ENCODE measurements at places on chromosomes 7 and 10.

- no peak for DNase-seq
Measured at GRCh38 chr7:81206217-81206616, 287.4 kb upstream of the SEMA3C start.

DNA sequence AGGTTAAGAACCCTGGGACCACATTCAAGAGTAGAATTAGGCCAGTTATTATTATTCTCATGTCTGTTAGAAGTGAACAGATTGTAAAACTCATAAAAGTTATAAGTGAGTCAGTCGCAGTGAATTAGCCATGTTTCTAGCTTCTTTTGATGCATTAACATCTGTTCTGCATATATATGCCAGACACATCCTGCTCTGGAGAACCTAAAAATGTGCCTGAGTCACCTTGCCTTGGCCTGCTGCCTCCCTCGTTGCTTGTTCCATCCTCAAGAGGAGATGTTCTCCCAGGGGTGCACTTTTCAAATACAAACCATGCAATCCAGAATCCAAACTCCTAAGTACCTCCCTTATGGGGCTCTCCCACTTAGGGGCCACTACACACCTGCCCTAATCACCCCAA lies 14.8 kb downstream of the TSPAN12 start:
- no peak for DNase-seq

DNA sequence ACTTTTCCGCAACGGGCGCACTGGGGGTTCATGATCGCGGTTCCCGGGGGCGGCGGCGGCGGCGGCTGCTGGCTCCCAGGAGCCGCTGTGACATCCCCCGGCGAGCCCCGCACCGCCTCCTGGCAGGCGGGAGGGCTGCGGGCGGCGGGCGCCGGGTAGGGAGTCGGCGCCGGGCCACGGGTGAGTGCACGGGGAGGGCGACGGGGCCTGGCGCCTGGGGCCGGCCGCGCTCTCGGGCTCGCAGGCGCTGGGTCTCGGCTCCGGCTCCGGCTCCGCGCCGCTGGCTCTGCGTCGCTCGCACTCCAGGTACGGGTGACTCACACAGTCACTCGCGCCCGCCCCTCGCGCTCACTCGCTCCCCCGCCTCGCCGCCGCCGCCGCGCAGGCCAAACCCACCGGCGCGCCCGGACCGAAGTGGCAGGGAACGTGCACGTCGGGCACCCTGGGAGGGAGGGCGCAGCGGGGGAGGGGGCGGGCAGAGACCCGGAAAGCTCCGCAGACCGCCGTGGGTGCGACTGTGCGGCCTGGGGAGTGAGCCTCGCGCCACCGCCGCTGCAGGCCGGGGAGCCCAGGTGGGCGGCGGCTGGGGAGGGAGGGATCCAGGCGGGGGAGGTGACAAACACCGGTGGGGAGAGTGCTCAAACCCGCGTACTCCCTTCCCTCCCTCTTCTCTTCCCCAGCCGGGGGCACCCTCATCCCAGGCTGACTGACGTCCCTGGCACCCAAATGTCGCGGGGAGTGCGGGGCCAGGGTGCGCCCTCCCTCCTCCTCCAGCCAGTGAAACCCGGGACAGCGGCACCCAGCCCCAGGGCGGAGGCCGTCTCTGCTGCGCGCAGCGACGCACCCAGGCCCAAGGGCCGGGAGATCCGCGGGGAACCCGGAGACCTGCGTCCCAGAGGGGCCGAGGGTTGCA lies 276.9 kb upstream of the NEBL start:
- peak; percentile 31 for DNase-seq

- no peak for DNase-seq
Measured at GRCh38 chr7:157952841-157953645, 616.2 kb downstream of the DNAJB6 start.

DNA sequence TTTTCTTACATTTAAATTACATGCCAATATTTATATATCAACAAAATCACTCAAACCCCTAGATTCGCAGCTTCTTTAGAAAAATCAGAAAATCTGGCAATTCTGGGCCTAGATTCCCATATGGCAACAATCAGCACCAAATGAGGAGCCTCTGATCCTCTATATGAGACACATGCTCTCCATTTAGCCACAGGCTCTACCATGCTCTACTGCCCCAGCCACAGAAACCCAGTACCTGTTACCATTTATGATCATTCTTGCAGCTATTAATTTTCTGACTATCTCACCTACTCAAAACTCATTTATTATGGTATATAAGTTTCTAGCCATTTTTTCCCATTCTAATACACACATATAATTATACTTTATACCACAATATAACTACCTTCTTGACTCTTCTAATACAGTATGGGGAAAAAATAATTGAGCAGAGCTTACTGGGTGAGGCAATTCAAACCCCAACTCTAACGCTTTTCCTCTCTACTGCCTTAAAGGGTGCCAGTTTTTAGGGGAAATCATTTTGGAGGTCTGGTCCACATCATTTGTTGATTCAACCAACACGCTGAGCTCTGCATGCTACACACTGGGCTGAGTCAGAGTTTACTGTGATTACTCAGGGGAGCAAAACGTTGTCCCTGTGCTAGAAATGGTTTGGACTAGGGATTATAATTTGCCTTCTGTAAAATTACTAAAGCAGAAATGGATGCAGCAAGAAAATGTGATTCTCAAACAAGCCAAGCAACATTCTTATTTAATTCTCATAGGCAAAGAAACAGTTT lies 11.6 kb downstream of the PDLIM1 start:
- DNase-seq: no peak

DNA sequence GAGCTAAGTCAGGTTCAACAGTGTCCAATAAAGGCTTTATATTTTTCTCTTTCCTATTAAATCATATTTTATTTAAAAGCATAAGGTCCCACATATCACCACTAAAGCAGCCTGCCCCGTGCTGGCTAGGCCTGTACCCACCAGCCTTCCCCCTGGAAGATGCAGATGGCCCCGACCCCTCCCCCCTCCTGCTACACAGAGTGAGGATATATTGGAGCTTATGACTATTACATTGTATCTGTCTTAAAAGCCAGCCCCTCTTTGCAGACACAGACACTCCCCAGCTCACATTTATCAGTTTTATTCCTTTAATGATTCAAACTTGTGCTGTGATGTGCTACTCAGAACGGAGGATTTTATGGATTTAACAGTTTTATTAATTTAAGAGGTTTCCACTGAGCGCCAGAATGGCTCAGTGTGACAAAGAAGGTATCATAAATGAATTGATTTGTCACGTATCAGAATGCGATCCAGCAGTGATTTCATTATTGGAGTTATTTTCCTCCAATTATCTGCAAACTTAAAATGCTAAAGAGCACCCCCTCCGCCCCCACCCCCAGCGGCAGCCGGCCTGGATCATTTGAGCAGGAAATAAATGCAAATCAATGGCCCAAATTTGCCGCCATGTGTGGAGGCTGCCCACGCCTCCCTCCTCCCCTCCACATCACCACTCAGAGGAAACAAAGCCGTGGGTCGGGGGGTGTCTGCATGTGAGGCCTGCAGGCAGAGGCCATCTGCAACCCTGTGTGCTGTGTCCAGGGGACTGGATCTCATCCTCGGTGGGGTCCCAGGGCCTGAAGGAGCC lies 72.6 kb upstream of the ZMIZ1 start:
- no peak for DNase-seq

- no peak for DNase-seq
Measured at GRCh38 chr7:80002865-80003264, 131.8 kb upstream of the GNAI1 start.

DNA sequence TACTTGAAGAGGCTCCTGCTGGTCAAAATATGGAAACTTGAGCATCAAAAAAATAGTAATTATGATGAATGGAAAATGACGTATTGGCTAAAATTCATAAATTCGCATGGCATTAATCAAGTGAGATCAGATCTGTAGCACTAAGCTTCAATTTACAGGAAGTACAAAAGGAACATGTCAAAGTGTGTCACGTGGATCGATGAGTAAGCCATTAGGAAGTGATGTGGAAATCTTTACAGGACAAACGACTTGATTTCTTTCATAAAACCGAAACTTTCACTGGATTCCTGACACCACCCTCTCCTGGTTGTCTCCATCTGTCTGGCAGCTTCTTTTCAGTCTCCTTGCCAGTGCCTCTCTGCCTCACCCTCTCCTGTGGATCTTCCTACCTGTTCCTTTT lies 25.8 kb downstream of the AKR1C8 start:
- DNase-seq: no peak

DNA sequence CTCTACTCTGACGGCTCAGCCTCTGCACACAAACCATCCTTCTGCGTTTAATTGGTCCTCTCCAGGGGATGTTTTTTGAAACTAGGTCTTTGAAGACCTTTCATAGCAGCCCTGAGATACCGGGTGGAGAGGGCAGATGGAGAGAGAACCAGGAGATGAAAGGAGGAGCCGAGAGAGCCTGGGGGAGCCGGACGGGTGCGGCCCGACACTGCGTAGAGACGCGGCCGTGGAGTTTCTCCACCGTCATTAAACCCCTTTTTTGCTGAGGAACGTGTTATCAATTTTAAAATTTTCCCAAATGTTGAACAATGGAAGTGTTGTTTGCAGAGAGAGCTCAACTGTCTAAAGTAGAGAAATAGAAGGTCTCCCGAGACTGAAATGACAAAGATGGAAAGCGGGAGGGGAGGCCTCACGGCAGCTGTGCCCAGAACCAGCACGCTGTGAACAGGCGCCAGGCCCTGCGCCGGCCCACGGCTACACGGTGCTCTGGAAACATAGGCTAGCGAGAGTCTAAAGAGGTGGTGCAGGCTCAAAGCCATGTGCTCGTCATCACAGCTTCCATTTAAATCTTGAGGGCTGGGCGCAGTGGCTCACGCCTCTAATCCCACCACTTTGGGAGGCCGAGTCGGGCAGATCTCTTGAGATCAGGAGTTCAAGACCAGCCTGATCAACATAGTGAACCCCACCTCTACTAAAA lies 307.0 kb downstream of the PTPRN2 start:
- no peak for DNase-seq

- DNase-seq: no peak
Measured at GRCh38 chr7:32048970-32049491, 21.2 kb downstream of the PDE1C start.

DNA sequence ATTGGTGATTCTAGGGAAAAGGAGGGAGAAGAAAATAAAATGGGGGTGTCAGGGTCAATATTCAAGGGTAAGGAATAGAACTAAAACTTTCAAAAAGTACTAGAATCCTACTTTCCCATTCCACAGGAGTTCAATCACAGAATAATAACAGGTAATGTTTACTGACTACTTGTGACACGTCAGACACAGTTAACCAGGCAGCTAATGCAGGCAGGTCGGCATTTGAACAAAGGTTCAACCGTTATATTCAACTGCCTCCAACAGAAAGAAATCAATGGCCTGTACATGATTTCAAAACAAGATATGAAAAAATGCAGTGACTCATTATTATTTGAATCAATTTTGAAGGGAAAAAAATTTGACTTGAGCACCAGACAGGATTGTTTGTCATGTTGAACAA lies 3.1 kb downstream of the ASB15 start:
- no peak for DNase-seq

GRCh38 chr10:98267069-98267893 lies 713 bp downstream of the LOXL4 start:
- DNase-seq: no peak

- no peak for DNase-seq
Measured at GRCh38 chr10:102652170-102652916, 8.1 kb downstream of the TRIM8 start.

GRCh38 chr7:85030893-85031292 lies 156.0 kb downstream of the SEMA3D start:
- no peak for DNase-seq

DNA sequence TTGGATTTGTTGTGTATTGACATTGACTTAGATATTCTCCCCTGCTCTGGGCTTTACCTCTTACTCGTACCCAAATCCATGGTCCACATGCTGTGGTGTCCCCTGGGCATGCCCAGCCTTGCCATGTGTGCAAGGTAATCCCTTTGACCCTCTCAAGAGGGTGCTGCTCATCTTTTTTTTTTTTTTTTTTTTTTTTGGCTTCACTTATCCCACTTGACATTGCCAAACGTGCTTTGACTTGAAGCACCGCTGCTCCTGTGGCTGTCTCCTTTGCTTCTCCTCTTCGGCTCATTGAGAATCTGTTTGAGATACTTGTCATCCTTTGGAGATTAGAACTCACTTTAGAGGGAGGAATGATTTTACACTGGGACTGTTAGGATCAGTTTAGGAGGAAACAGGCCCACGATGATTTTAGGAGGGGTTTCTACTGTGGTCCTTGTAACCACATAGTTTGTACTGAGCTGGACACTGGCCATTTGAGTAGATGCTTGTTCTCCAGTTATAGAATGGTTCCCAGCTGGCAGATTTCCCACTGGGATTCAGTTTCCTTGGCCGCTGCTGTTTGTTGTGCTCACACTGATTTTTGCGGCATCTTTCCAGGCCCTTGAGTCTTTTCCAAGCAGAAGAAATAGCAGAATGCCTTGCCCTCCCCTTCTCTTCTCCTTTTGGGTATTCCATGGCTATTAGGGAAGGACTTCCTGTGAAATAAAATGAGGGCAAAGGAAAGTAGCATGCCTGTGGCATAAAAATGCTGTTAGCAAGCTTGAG lies 184.8 kb downstream of the AUTS2 start:
- no peak for DNase-seq

DNA sequence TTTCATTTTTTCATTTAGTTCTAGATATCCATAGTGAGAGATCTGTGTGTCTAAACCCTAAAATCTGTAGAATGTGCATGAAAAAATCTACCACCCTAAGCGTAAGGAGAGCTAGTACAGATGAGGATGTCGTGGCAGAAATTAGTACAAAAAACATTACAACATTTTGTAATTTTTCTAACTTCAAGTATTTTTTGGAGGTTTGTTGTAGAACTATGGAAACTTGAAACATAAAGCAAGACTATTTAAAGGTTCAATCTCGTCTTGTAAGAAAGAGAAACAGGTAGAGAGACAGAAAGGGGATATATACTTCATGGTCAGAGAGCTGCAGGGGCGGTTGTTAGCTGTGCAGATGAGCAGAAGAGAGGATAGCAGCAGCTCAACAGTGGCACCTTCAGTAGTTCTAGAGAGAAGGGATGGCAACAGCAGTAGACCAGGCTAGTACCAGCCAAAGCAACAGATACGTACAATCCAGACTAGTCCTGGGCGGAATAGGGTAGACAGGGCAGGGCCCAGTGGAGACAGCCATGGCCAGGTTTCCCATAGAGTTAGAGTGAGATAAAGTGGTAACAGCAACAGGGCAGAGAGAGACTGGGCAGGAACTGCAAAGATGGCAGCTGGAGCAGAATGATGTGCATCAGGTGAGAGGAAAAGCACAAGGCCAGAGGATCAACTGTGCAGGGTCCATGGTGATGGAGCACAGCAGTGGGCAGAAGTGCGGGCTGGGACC lies 145.2 kb downstream of the FRMD4A start:
- peak; percentile 51 for DNase-seq

GRCh38 chr10:57692255-57692980 lies 575.3 kb downstream of the IPMK start:
- no peak for DNase-seq

GRCh38 chr10:26682931-26683330 lies 14.6 kb upstream of the PDSS1 start:
- no peak for DNase-seq

Measured in stimulated activated CD4-positive, alpha-beta T cell treated with anti-CD3 and anti-CD28 coated beads, Interleukin-2, amount 100 ng/mL, for 48 hours (primary cell).